ENCODE measurements at places on chromosomes 4 and X. TPM values are rescaled to one million over a fixed set of nuclear protein-coding genes. Genes with fewer than 3 reads are reported as not detected.

DCHS2 gene
- total RNA-seq: not detected

PABPC5 gene
- not detected for total RNA-seq

LANCL3 gene
- 1.3 TPM for total RNA-seq

SNX25 gene
- 10.5 TPM for total RNA-seq

EDA2R gene
- 2.9 TPM for total RNA-seq
